Pulmonary artery endothelial cell (primary cell): ENCODE measurements at places on chromosomes 4 and X.

DNA sequence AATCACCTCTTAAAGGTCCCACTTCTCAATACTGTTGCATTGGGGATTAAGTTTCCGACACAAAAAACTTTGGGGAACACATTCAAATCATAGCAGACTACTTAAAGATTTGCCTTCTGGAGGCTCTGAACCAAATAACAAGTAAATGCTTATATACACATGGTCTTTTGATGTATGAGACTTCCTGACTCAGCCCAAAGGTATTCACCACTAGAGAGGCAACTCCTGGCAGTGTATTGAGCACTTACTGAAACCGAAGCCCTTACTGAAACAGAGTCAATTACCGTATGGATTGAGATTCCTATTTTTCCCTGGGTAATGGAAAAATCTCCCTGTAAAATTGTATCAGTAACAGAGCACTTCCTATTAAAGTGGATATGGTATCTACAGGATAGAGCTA lies 45.4 kb downstream of the ZCCHC13 start:
- no peak for DNase-seq

DNA sequence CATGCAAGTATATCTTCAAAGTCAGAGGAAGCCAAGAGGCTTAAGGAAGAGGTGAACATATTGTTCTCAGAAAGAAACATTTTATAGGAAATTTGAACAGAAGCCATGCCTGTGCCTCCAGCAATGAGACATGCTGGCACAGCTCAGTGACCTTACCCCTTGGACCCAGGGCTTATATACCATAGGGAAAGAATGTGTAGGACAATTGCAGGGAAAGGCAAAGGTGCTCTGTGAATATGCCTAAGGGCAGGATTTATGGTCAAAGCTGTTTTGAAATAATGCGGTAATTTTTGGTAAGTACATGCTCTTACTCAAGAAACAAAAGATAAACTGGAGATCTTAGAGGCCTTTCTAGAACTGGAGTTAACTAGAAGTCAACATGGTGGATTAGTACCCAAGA lies 568.8 kb downstream of the GRID2 start:
- DNase-seq: no peak

DNA sequence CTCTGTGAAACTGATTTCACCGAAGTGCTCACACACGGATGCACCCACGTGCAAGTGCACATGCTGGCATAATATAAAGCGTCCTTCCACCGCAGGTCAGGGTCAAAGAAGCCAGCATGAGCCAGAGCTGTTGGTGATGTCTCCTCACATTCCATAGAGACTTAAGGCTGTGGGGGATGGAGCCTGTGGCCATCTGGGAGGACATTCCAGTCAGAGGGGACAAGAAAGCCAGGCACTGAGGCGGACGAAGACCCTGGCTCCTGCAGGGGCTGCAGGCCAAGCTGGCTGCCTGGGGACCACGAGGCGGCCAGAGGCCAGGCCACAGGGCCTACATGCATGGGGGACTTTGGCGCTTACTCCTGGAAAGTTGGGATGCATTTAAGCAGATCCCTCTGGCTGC lies 7.7 kb downstream of the RNF212 start:
- DNase-seq: no peak

DNA sequence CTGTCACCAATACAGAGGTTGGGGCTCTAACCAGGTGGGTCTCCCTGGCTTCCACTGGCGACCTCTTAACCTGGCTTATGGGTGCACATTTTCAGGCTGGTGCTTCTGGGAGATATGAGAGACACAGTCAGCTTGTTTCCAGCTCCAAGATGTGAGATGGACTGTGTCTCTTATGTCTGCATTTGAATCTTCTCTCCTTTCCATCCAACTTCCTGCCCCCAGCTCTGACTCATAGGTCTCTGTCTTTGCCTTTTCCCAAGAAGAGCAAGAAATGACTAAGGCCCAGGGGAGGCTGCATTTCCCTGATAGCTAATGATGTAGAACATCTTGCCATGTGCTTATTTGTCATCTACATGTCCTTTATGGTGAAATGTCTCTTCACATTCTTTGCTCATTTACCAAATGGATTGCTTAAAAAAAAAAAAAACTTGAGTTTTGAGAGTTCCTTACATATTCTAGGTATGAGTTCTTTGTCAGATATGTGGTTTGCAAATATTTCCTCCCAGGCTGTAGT lies 3.2 kb upstream of the UXT start:
- no peak for DNase-seq

- DNase-seq: no peak
Observed at GRCh38 chr4:88999392-88999930, 57.5 kb downstream of the FAM13A start.

DNA sequence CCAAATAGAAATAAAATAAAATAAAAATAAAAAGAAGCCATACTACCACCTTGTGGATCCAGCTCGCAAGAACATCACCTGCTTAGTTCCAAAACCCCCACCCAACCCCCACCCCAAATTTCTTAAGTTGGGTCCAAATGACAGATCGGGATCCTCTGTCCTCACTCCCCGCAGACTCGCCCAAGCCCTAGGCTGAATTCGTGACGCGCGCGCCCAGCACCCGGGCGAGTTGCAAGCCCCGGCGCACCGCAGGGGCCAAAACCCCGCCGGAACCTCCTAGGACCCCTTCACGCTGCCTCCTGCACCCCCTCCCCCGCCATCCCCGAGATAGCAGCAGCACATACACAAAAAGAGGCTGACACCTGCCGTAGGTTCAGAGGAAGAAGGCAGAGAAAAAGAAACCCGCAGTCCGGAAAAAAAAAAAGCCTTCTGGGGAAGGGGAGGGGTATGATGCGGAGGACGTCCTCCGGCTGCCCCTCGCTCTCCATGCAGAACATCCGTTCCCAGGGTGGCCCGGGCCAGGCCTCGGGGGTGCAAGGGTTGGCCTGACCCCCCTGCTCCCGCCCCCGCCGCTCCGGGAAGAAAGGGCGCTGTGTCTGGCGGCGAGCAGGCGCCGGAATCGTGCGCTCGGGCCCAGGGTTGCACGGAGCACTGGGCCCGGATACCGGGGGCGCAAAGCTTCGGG lies 2.6 kb downstream of the NLGN4X start:
- DNase-seq: no peak
